ENCODE measurements at places on chromosomes 11 and 22.

GRCh38 chr11:10502770-10503169 is 38.2 kb downstream of the RNF141 start:
- no peak for DNase-seq

DNA sequence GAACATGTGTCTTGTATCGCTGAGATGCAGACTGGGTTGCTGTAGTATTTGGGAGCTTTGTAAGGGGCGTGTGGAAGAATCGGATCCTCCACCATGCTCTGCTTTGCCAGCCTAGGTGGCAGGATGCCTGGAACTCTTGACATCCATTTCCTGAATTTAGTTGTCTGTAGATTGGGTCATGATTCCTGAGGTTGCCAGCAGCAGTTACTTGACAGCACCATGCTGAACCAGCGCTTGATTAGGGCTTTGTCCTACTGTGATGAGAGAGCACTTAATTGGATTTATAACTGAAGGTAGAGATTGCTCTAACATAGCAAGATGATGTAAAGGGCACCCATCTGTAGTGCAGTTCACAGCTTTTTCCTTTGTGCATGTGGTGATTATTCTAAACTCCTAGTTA is 75.6 kb upstream of the HORMAD2 start:
- DNase-seq: no peak

DNA sequence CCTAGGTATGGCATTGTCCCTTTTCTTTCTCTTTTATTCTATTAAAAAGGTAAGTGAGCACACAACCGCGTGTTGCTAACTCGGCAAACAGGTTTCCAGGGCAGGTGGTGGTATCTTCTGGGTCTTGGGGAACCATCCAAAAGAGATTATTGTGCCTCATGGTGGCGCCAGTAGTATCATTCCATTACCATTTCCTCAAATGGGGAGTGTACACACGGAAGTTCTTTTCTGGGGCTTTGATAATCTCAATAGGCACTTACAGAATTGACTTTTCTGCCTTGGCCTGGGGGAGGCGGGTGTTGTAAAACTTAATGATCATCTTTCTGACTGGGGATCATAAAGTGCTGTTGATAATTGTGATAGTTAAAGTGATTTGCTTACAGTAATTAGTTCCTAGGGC is 234.1 kb downstream of the KIRREL3 start:
- no peak for DNase-seq

- no peak for DNase-seq
Observed at GRCh38 chr22:27493796-27494195, 307.8 kb downstream of the MN1 start.

DNA sequence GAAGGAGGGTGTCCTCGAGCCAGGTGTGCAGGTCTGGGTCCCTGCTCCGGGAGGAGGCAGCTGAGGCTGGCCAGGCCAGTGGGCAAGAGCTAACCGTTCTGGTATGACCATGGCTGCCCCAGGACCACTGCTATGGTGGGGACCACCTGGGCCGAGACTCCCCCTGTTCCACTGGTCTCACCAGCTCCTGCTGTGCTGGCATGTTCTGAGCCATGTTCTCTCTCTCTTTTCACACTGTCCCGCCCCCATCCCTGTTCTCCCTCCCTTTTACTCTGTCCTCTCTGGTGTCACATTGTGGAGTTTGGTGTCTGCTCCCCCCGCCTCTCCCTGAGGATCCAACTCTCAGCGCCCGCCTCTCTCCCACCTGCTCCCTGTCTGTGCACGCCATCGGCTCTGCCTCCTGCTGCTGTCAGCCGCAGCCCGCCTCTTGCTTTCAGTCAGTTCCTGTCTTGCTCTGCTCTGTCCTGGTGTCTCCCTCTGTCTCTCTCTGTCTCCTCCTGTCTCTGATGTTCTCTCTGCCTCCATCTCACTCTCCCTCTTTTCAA is 66.4 kb downstream of the LRRC32 start:
- peak; percentile 46 for DNase-seq

- DNase-seq: no peak
Observed at GRCh38 chr11:12818333-12819015, 144.3 kb downstream of the TEAD1 start.

DNA sequence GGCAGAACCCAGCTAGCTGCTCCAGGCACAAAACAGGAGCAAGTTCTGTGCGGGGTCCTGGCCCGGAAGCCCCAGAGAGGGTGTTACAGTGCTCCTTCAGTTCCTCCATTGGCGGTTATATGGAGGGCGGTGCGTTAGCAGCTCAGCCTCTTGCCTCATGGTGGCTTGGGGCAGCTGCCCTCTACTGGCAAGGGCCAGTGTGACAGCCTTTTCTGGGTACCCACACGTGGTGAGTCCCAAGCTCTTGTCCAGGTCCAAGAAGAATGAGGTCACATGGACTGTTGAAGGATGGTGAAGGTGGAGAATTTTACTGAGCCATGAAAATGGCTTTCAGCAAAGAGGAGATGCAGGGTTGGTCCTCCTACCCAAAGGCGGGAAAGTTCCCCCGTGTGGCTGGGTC is 100.5 kb downstream of the WT1 start:
- no peak for DNase-seq

DNA sequence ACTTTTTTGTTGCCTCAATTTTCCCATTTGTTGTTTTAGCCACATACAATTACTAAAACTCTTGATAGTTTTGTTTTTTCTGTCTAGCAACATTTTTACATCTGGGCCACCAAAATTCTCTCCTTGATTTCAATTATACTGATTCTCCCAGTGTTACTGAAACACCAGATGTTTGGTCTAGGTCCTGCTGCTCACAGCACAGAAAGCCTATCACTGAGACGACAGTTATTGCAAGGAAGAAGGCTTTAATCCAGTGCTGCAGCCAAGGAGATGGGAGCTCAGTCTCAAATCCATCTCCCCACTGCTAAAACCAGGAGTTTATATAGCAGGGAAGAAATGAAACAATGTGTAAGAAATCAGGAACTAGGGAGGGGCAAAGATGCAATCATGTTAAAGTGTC is 837.7 kb upstream of the CNTN5 start:
- no peak for DNase-seq

- no peak for DNase-seq
Observed at GRCh38 chr22:34427841-34428240, 507.6 kb upstream of the LARGE1 start.

DNA sequence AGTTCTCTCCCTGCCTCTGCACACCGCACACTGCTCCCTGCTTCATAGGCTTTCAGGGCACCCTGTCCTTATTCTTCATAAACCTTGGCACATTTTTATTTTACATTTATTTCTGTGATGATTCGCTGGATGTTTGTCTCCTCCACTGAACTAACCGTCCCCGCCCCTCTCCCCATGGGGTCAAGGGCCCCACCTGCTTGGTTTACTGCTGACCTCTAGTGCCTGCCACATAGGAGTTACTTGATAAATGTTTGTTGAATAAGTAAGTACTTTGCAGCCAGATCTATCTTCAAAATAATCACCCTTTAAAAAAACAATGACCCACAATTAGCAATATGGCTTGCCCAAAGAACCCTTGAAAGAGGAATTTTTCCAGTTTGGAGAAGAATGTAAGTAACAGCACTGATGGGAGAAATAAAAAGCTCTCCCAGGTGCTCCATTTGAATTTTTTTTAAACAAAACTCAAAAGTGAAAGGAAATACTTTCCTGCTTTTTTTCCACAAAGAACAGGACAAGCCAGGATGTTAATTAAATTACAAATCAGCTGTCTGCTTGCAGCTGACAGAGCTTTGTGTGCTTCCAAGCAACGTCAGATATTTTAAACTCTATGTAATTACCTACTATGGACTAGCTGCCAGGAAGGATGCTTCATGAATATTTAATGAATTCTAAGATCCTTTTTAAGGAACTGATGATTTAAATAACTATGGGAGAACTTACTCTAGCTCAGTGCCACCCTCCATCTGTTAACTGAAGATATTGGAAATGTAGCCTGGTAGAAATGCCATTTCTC is 1083.6 kb downstream of the DLG2 start:
- no peak for DNase-seq

DNA sequence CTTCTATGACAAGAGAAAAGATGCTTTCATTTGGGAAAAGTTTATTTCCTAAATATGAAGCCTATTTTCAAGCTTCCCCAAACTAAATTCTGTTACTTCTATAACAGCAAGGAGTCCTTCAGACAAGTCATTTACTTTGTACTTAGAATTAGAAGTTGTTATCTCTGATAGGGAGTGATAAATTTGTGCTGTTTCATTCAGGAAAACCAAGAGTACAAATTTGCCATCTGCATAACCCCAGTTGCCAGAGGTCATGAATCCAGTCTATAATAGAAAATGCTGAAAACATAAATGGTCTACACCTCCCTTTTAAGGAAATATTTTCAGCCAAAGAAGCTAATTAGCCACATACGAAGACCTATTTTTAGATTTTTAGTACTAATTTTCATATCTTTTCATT is 61.3 kb downstream of the SBF2 start:
- DNase-seq: no peak

DNA sequence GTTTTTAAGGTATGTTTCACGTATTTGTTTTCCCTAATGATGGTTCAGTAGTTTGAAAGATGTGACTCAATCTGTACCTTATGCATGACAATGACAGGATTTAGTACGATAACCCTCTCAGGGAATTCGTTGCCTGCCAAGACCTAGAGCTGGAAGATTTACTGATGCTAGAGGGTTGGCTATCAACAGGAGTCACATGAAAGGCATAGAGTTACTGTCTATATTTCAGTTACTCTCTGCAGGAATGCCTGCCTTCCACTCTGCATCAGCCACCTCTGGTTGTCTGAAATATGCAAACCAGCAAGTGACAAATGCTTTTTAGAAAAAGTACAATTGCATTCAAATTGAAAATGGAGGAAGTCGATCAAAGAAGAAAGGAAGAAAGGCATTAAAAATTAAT is 276.3 kb upstream of the RAG2 start:
- DNase-seq: no peak

- peak; percentile 96 for DNase-seq
Observed at GRCh38 chr11:126416542-126417090, 61.1 kb downstream of the ST3GAL4 start.

DNA sequence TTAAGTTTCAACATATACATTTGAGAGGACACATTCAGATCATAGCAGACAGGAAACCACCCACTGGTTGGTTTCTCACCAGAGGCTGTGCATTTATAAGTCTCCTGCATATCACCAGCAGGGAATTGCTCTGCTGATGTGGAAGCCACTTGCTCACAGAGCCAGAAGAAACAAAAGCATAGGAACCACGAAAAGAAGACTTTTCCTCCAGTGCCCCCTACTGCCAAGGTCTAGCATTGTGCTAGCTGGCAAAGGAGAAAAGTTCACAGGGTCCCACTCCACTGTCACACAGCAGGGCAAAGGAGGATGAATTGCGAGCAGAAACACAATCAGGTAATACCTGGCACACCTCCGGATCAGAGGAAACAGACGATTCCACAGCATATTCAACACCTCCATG is 28.9 kb upstream of the ISX start:
- DNase-seq: no peak

DNA sequence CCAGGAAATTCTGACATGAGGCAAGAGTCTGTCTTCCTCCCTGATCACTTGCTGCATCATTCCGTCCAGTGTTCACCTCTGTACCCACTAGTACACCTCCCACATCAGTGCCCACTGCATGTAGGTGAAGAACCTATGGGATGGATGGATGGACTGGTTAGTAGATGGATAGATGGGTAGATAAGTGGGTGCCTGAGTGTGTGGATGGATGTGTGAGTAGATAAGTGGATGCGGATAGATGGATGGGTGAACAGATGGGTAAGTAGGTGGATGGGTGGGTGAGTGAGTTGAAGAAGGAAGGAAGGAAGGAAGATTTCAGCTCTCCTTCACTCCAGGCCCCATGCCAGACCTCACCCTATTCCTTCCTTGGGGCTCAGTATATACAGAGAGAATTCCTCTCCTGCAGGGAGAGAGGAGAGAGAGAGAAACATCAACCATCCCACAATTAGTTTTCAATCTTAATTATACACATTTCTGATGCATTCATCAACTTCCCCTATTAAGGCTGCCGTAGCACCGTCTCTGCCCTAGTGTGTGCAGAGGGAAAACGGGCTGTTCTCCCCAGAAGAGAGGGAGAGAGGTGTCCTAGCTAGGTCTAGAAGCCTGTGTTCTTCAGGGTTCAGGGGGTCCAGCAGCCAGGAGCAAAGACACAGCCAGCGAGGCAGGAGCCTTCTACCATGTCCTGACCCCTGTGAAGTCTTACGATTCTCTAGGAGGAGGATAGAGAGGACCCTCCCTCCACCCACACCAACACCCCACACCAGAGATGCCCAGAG is 125.3 kb downstream of the BUD13 start:
- DNase-seq: no peak

DNA sequence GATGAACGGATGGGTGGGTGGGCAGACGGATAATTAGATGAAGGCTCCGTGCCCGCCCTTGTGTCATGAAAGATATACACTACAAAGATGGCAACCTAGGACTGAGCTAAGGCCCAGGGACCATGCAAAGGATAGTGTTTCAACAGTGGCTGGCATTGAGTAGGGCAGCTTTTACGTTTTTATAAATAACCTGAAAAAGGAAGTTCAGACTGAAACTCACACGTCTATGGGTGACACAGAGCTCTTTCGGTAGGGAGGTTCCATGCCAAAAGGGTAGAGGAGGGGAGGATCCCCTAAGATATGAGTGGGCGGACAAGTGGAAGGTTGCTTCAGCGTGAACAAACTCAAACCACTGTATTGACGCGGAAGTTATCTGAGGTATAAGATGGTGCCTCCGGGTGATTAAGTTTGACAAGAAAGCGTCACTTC is 90.5 kb downstream of the UBASH3B start:
- no peak for DNase-seq

DNA sequence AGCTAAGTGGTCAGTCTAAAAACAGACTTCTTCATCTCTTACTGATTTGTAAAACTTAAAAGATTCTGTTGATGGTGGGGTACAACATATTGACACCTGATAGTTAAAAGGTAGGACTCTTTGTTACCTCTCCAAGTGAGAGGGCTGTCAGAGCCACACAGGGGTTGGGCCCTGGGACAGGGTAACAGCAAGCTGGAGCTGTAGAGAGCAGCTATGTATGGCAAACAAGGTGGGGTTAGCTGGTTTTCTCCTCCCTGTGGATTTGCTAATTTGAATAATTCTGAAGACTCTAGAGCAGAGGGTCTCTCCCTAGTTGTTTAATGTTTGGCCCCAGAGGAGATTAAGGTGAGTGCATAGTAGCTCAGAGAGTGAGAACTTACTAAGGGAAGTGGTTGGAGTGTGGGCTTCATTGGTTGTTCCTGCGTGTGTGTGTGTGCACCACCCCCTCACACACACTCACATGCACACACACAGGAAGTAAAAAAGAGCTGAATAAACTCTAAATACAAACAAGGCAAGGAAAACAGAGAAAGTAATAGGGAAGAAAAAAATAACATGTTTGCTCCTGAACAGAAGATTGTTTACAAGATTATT is 9.2 kb upstream of the GAS2 start:
- no peak for DNase-seq

GRCh38 chr11:698493-699115 is 3.0 kb downstream of the TMEM80 start:
- DNase-seq: no peak

GRCh38 chr11:86675017-86675416 is 2.6 kb upstream of the ME3 start:
- DNase-seq: no peak

Measured in posterior cingulate gyrus (tissue), 11 donors.